ENCODE measurements at places on chromosomes 4 and X.

DNA sequence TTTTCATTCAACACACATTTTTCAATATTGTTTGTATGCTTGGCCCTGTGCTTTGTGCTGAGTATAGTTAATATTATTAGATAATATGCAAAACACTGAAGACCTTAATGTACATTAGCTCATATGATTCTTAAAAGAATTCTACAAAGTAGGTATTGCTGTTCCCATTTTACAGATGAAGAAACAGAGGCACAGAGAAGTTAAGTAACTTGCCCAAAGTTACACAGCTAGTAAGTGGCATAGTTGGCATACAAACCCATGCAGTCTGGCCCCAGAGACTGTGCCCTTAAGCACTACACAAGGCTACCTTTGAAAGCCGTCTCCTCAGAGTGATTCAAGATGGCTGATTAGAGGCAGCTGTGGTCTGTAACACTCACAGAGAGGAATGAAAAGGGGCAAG lies 293.4 kb upstream of the F9 start:
- DNase-seq = no peak

GRCh38 chrX:20802036-20802435 lies 535.3 kb upstream of the RPS6KA3 start:
- DNase-seq = no peak

GRCh38 chr4:47373174-47373573 lies 90.3 kb downstream of the COMMD8 start:
- peak; percentile 60 for DNase-seq

DNA sequence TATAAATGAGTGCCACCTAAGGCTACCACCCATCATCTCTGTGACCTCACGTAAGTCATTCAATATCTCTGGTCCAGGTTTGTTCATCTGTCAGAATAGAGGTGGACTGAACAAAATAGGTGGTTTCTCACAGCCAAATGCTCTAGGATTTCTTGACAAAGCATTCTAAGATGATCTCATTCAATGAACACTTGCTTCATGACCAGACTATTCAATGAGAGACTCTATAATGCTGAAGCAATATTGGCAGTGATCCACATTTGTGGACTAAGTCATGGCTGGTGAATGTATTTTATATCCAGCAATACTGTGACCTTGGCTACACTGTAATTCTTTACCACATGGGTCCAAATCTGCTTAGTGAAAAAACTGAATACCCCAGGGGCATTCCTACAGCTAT lies 37.9 kb downstream of the LDB2 start:
- DNase-seq = no peak

GRCh38 chr4:157996061-157997028 lies 176.5 kb downstream of the GASK1B start:
- DNase-seq = no peak

- DNase-seq = no peak
These were observed 11.9 kb downstream of the HADH start for GRCh38 chr4:108001540-108002135.

DNA sequence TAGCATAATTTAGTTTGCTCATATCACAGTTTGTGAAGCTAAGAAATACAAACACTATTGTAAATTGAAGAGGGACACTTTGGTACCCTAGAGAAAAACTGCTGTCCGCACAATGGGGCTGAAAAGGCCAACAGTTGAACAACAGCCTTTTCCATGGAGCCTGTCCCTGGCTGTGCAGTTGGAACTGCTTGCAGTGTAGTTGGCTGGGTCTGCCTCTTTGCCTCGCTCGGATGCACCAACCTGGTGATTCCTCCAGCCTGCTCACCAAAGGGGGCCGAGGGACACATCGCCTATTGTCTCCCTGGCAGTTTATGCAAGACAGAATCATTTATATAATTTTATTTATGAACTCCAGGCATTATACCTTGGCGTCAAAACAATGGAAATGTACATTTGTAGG lies 16.5 kb upstream of the GALNT7 start:
- DNase-seq = no peak

- DNase-seq = no peak
These were observed 201.1 kb downstream of the ARHGAP24 start for GRCh38 chr4:85676050-85676425.

DNA sequence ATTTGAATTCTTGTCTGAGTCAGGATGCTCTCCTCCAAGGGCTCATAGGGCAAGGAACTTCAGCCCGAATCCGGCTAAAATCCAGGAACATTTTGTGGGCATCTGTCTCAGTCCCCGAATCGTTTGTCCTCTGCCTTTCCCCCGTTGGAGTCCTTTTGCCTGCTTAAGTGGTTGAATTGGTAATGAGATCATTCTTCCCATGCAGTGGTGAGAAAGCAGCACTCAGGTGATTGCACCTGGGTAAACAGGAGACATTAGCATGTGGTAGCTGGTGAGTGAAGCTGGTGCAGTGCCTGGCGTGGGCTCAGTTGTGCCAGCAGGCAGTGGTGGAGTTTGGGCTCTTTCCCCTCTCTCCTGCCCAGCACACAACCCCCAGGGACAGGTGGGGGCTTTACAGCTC lies 61.9 kb upstream of the MTM1 start:
- no peak for DNase-seq

- no peak for DNase-seq
These were observed 703.6 kb upstream of the PITX2 start for GRCh38 chr4:111326450-111326849.

DNA sequence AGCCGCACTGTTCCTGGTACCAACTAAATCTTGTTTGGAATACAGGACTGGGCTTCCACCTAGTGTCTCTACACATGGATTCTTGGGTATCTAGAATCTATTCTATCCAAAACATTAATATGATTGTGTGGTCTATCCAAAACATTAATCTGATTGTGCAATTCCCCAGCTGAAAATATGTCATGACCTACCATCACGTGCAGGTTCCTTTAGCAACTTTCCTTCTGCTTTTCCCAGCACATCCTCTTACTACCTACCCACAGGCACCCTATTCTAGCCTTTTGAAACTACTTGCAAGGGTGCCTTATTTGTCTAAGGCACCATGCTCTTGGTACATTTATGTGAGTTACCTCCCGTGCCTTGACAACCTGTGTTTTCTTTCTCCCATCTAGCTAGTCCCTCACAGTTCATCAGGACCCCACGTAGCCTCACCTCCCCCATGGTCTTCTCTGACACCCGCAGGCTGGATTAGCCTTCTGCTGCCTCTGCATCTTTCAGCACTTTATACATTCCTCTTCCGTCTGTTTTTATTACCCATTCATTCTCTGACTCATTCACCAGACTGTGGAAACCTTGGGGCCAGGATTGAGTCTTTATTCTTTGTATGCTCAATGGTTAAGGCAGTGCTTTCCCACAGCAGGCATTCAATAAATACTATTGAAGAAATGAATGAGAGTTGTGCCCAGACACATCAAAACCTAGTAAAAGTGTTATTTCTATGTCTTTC lies 88.8 kb upstream of the FAM9B start:
- DNase-seq = no peak

DNA sequence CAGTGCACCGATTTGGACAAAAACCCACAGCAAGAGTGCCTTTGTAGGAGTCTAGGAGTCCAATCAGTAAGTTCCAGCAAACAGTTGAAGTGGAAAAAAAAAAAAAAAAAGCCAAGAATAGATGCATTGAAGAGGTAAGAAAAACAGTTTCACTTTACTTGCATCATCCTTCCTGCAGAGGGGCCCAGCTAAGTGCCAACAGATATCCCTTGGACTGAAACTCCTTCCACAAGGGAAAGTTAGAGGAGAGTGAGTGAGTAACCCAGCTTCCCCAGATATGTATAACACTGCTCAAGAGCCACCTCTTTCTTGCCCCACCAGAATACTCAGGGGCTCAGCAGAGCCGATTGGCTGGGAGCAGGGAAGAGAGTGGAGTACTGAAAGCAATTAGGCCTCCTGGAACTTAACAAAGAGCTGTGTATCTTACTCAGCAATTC lies 617.7 kb upstream of the SMIM31 start:
- DNase-seq = no peak

- DNase-seq = no peak
These were observed 300.8 kb downstream of the ADGRL3 start for GRCh38 chr4:61500883-61501282.

- DNase-seq = no peak
These were observed 225.4 kb downstream of the PTTG2 start for GRCh38 chr4:38185406-38186144.

DNA sequence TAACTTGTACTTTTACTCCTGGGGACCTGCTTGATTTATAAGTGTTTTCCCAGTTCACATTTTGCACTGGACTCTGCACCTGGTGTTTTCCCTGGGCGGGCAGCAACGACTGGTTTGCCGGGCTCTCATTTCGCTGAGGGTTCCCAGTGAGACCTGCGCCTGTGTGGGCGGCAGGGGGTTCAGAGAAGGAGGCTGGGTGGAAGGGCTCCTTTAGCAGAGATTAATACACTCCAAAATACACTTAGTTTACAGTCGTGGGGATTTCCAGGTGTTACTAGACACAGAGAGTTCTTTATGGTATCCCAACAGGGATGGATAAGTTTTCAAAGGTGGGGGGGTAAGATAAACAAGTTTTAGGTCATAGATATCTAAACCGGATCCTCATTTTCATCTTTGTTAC lies 53.0 kb upstream of the SHISA3 start:
- DNase-seq = no peak

DNA sequence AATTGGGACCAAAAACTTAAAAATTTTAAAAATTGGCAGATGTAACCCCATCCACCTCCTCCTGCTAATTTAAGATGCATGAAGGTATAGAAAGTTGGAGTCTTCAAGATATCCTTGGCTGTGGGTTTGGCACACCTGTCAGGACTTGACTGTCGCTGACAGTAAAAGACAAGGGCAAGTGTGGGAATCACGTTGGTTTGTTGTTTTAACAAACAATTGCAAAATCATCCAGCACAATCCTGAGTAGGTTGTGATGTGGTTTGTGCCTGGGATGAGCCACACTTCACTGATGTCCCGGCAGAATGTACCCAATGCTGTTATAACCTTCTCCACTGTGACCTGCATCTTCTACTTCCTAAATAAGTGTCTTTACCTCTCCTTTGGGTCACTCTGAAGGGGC lies 24.0 kb downstream of the HOPX start:
- DNase-seq = no peak

DNA sequence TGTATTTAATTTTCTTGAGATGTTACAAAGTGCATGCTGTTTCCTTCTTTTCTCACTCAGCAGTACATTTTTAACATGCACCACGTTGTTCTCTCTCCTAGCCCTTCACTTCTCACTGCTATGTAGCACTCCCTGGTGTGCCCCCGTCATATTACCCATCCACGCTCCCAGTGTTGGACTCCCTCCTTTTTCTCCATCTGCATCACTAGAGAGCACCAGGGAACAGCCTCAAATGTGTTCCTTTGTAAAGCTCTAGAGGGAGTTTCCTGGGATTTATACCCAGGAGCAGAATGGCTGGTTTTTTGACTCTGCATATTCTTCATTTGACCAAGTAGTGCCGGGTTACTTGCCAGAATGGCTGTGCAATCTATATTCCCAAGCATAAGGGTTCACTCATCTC lies 240.3 kb upstream of the ANXA3 start:
- DNase-seq = no peak

DNA sequence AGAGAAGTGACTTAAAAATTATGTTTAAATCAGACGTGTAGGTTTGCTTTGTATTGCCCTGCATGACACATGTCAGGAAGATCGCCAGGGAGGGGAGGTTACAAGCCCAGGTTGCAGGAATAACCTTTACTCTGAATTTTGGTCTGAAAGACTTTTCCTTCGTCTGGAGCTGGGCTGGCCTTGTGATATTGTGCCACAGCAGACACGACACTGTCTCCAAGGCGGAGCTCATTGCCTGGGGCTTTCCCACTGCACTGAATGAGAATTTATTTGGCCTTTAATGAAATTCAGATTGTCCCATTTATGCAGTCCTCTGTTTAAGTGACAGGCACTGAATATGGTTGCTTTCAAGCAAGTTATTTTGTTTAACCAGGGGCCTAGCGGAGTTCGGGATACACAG lies 45.1 kb downstream of the RHOH start:
- no peak for DNase-seq

Data from SIG-M5 (cell line).